ENCODE measurements at places on chromosomes 16 and 17.

DNA sequence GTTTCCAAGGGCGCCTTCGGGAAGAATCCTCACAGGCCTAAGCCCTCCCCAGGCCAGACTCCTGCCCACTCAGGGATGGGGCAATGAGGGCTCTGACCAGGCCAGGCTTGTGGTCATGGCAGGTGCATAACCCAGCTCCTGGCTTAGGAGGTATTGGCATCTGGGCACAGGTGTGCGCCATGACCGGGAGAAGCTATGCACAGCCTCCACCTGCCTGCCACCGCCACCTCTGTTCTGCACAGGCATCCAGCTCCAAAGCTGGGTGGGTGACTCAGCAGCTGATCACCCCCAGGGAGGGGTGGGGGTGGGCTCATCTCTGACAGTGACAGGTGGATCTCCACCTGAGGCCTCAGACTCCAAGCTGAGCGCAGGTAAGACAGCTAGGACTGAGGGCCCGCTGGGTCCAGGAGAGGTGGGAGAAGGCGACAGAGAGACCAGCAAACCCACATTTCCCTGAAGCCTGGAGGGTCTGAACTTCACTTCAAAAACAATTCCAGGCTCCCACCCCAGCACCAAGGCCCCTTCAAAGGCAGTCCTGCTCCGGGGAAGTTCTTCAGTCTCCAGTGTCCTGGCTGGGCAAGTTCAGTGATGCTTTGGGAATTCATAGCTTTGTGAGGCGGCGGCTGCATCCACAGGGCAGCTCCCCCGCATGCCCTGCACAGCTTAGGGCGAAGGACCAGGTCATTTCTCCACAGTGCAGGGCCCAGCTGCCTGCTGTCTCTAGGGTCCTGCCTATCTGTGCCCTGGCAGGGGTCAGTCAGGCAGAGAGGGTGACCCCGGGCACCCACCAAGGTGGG, 121.6 kb upstream of the SMURF2 start:
- DNase-seq = no peak

DNA sequence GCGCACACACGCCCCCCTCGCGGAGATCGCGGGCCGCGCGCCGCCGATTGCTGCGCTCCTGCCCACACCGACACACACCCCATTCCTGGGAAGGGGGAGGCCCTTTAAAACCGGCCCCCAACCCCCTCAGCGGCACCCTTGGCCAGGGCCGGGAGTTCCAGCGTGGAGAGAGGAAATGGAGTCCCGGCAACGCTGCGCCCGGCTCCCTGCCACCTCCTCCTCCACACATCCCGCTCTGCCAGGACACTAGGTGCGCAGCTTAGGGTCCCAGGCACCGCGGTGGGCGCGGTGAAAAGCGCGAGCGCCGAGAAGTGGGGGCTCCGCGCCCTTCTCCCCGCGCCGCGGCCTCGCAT, 397 bp downstream of the CDC42EP4 start:
- no peak for DNase-seq

DNA sequence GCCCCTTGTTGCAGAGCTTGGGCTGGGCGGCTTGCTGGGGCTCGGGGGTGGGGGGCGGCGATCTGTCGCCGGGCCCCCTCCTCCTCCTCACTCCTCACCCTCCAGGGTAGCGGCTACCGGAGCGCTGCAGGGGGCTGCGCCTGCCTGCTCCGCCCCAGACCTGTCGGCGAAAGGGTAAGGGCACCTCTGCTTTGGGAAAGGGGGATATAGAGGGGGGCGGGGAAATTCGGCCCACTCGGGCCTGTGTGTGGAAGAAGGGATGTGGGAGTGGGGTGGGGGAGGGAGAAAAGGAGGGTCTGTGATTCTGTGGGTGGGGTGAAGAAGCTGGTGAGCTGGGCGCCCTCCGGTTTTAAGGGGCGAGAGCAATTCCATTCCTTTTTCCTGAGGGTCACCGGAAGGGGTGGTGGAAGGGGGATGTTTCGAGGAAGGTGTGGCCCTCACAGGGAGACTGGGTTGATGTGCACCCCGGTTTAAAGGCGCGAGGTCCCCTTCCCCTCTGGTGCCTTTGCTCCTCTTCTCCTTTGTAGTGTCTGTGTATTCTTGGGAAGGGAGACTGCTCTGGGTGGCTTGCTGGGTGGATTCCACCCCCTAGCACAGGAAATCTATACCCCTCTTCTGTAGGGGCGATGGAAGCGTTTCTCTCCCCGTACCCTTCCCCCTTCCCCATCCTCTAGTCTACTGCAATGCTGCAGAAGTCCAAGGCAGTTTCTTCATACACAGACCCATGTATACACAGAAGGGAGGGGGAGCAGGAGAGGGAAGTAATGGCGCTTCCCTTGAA, 878 bp downstream of the TAOK1 start:
- DNase-seq = no peak

DNA sequence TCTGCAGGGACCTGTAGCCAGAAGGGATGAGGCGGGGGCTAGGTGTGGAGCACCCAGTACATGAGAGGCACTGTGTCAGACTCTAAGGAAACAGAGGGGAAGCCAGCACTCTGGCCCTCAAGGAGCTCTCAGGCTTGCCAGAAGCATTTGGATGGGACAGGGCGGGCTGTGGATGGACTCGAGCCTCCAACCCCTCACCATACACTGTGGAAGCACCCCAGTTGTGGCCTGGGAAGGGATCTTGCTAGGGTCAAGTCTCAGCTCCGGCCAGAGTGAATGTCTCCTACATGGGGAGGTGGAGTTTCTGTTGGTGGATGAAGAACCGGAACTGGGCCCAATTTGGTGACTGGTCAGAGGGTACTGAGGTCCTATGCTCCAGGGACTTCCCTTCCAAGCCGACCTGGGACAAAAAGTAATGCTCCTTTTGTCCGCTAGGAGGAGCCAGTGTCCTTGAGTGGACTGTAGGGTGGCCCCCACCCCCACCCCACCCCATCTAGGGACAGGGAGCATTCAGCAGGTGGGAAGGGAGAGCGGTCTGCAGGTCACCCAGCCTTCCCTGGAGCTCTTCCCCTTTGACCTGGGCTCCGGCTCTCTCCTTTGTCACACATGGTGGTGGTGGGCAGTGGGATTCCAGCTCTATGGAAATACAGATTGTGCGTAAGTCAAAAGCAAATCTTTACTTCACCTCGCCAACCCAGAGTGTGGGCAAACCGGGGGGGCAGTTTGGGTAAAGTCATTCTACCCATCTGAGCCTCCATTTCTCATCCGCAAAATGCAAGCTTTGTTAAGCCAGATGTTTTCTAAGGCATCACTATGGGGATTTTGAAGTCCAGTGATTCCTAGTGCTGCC, 20.4 kb upstream of the PHB1 start:
- DNase-seq = no peak

DNA sequence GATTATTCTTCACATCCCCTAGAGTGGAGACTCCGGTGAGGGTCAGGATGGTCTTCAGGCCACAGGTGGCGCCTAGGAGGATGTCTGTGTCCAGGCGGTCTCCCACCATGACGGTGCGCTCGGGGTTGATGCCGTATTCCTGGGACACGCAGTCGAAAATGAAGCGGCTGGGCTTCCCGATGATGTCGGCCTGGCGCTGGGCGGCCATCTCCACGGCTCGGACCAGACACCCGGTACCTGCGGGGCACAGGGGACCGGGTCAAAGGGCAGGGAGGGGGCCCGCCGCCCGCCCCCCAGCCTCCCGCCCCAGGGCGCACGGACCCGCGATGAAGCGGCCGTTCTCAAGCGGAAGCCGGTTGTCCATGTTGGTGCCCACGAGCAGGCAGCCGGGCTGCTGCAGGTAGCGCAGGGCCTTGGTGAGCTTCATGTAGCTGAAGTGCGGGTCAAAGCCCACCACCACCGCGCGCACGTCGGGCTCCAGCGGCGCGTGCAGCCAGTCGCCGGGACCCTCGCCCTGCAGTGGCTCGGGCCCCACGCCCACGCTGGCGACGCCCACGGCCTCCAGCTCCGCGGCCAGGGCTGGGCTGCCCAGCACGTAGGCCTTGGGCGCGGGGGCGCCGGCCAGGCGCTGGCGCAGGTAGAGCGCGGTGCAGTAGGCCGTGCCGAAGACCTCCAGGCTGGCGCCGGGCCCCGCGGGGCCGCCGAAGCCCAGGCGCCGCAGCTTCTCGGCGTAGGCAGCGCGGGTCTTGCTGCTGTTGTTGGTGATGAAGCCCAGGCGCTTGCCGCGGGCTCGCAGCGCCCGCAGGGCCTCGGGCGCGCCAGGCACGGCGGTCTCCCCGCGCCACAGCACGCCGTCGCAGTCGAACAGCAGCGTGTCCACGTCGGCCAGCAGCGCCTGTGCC, 572 bp downstream of the PGP start:
- DNase-seq = no peak

GRCh38 chr17:63998721-63999679, 849 bp downstream of the PRR29 start:
- peak; percentile 23 for DNase-seq

- DNase-seq = no peak
Measured at GRCh38 chr16:78720416-78720815, 621.0 kb downstream of the WWOX start.

Data from CD8-positive, alpha-beta memory T cell (primary cell).